ENCODE measurements at places on chromosomes 3 and 15.

GRCh38 chr15:90106522-90107117 lies 4.4 kb upstream of the IDH2 start:
- no peak for DNase-seq

GRCh38 chr3:171936191-171936841 lies 93.2 kb downstream of the TMEM212 start:
- DNase-seq, result no peak

GRCh38 chr3:126481808-126482502 lies 6.3 kb upstream of the ZXDC start:
- DNase-seq, result peak; percentile 45

DNA sequence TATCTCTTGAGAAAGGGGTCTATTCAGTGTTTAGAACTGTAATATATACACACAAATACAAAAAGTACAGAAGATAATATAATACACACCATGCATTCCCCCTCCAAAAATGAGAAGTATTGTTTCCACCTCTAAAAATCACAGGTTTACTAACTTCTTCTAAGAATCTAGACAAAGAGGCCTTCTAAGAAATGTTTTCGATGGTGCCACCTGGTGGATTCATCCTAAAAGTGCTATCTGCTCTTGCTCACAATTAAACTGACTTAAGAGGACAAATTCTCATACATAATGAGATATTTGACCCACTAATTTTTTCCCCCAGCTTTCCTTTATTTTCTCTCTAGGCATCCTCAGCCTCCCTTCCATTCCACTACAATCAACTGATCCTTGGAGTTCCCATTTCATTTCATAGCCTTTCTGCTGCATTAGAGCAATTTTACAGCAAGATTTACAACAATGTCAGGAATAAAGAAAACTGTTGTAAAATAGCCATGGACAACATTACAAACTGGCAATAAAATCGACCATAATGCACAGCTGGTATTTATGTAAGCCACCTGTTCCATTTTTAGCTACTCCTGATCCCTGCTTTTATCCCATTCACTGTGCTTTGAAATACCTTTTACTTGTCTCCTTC lies 124.6 kb downstream of the ARRDC4 start:
- no peak for DNase-seq

- DNase-seq, result peak; percentile 81
Measured at GRCh38 chr15:91853511-91853947, at the start of gene SLCO3A1. SLCO3A1 (plus strand) TSS chr15:91853708.

DNA sequence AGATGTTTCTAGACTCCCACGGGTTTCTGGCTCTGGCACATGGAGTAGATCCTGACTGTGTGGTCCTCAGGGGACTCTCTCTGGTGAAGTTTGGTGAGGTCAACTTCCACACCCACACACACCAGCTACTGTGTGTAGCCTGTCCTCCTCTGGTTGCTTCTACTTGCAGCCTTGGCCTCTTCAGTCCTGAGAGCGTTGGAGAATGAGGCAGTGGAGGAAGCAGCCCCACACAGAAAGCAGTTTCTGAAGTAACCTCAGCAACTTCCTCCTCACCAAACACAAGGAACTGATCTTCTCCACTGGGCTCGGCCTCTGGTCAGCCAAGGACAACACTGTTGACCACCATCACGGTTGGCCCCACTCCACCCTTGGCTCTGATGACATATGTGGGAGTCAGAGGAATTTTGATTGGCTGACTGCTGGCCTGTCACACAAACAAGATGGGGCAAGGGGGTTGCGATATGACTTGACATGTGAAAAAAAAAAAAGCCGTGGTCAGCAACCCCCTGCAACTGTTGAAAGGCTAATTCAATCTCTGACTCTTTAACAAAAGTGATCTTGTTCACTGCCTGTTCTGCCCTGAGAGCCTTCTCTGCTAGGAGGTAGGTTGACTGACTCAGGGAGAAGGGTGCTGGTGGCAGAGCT lies 19.6 kb downstream of the CD86 start:
- no peak for DNase-seq

DNA sequence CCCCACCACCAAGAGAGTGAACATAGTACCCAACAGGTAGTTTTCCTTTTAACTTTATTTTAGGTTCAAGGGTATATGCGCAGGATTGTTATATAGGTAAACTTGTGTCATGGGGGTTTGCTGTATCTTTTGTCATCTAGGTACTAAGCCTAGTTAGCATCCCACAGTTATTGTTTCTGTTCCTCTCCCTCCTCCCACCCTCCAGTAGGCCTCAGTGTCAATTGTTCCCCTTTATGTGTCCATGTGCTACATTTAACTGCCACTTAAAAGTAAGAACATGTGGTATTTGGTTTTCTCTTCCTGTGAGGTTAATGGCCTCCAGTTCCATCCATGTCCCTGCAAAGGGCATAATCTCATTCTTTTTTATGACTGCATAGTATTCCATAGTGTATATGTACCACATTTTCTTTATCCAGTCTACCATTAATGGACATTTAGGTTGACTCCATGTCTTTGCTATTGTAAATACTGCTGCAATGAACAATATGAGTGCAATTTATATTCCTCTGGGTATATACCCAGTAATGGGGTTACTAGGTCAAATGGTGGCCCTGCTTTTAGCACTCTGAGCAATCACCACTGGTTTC lies 66.2 kb downstream of the ST3GAL6 start:
- DNase-seq, result no peak

DNA sequence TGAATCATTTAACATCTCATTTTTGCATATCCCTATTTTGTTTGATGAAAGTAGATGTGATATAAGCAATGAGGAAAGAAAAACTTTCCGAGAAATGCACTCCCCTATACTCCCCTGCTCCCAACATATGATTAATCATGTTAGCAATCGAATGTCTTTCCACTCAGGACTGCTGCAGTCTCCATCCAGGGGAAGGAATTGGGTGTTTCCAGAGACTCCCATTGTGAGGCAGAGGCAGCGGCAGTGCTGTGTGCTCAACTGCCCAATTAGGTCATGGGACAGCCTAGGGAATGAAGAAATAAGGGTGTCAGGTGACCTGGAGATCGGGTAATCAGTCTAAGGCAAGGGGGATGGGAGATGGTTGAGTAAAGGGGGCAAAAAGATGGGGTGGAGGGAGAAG lies 268.6 kb upstream of the MEIS2 start:
- no peak for DNase-seq

GRCh38 chr15:74317820-74318375 lies 49.5 kb downstream of the CYP11A1 start:
- no peak for DNase-seq

DNA sequence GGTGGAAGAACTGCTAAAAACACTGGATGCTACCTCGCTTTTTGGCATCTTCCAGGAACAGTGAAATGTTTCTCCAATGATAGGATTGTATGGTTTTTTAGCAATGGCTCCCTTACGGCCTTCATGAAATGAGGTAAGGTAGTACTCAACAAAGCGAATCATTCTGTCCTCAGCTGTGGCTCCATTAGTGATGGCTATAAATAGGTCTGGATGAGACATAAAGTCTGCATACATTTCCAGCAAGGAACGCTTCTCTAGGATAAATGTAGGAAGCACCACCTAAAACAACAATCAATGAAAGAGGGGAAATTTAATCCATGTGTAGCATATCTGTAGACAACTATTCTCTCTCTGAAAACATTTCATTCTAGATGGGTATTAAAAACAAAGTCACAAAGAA lies 32.4 kb upstream of the SNX4 start:
- DNase-seq, result no peak

DNA sequence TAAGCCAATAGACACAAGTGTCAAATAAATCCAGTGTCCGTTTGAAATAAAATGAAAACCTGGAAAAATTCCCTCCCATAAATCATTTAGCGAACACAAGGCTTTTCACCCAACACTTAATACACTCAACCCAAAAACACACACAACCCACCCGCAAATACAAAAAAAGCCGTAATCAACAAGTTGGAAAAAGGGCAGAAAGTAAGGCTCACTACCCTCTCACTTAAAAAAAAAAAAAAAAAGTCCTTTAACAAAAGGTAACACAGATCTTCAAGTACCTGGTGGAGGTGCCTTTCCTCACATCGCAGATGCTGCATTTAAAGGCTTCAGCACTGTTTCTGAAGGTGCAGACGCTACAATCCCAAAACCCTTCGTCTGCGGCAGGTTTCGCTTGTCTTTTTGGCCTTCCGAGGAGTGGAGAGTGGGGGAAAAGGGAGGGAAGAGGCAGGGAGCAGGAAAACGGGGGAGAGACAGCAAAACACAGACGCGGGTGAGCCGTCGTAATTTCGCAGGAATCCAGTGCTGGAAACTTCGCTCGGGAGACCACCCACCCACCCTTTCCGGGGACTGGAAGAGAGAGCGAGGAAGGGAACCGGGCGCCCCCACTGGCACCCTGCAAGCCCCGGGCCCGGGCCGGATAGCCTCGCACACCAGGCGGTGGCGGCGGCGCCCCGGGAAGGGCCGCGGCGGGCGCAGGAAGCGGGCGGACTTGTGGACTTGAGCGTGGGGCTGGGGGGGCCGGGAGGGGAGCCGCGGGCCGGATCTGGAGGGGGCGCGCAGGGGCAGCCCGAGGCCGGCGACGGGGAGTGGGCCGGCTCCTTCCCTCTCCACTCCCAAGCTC lies 401.8 kb downstream of the SHQ1 start:
- DNase-seq, result no peak

GRCh38 chr3:190566043-190566933 lies 52.4 kb downstream of the IL1RAP start:
- peak; percentile 97 for DNase-seq

GRCh38 chr15:69496001-69496400 lies 43.4 kb downstream of the RPLP1 start:
- DNase-seq, result no peak

DNA sequence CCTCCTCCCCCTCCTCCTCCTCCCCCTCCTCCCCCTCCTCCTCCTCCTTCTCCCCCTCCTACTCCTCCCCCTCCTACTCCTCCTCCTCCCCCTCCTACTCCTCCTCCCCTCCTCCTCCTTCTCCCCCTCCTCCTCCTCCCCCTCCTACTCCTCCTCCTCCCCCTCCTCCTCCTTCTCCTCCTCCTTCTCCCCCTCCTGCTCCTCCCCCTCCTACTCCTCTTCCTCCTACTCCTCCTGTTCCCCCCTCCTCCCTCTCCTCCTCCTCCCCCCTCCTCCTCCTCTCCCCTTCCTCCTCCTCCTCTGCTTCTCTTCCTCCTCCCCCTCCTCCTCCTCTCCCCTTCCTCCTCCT lies 17.1 kb upstream of the EPHB3 start:
- DNase-seq, result no peak

Data from RWPE2 (cell line).